Progenitor cell of endocrine pancreas (in vitro differentiated cells): ENCODE measurements at places on chromosomes 13 and 19. TPM values are rescaled to one million over a fixed set of nuclear protein-coding genes. Genes with fewer than 3 reads are reported as not detected.

- DNase-seq, result peak; percentile 60
Measured at GRCh38 chr19:19053508-19054314, 10.1 kb upstream of the SLC25A42 start.

- DNase-seq, result peak; percentile 69
Measured at GRCh38 chr19:50679177-50680125, 30.2 kb downstream of the C19orf81 start.

GRCh38 chr13:27979001-27979643 is 9.4 kb downstream of the URAD start:
- DNase-seq, result no peak

GRCh38 chr13:27448308-27448707 is 2.1 kb downstream of the MTIF3 start:
- no peak for DNase-seq

DNA sequence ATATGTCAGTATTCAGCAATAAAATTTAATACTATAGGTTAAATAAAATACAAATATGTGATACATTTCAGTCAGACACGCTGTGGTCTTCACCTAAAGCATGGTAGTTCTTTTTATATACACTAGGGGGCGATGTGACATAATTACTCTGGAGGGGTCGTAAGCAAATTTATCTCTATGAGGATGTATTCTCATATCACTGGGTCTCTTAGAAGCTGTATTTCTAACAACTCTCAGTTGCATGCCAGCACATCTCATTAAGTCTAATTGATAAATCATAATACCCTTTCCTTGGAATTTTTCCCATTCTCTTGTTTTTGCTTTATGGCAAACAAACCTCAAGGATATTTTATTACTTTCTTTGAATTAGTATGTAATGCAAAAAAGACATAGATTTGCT is 3.9 kb upstream of the PCDH17 start:
- no peak for DNase-seq

GRCh38 chr19:12774588-12775555 is at the start of gene HOOK2:
Gene HOOK2 (minus strand): TSS chr19:12775552. CDS start chr19:12775449, 103 bp downstream.
- peak; percentile 94 for DNase-seq

DNA sequence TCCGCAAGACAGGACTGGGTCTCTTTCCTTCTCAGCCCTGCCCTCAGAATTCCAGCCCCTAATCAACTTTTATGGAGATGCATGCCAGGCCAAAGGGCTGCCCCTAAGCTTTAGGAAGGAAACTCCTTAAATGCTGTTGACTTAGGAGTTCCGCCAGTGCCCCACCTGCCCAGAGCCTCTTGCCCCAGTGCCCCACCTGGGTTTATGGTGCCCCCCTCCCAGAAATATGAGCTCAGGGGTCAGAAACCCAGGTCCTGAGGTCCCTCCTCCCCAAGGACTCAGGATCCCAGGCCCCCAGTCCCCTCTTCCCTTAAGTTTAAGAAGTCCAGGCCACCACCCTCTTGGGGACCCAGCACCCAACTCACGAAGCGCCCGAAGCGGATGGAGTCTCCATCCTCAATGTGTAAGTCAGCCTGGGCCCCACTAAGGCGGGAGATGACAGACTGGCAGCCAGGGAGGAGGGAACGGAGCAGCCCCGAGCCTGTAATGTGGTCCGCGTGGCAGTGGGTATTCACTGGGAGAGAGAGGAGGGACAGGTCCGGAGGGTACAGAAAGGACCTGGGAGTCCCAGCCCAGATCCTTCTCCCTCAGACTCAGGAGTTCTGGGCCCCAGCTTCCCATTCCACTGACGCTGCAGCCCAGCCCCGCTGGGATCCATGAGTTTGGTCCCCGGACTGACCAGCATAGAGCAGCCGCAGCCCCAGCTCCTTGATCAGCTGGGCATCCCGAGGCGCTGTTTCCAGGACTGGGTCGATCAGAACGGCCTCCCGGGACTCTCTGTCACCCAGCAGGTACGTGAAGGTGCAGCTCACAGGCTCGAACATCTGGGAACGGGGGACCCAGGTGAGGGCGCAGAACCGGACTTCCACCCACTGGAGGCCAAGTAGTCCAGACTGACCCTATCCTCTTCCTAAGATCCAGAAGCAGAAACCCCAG is 897 bp downstream of the ETHE1 start:
- DNase-seq, result peak; percentile 33

GRCh38 chr13:51364404-51365008 is 25.0 kb downstream of the SERPINE3 start:
- DNase-seq, result no peak

DNA sequence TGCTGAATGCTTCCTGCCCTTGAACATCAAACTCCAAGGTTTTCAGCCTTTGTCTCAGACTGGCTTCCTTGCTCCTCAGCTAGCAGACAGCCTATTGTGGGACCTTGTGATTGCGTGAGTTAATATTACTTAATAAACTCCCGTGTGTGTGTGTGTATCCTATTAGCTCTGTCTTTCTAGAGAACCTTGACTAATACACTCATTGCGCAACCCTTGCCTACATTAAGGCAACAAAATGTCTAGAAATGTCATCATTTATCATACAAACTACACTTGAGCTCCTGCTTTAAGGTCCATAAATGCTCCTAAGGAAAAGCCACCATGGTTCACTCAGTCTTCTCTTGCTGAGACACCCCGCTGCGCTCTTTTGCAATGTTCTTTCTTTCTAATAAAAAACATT is 2861.0 kb downstream of the PCDH9 start:
- no peak for DNase-seq

GRCh38 chr13:63643543-63643942 is 2227.9 kb upstream of the PCDH20 start:
- no peak for DNase-seq

DNA sequence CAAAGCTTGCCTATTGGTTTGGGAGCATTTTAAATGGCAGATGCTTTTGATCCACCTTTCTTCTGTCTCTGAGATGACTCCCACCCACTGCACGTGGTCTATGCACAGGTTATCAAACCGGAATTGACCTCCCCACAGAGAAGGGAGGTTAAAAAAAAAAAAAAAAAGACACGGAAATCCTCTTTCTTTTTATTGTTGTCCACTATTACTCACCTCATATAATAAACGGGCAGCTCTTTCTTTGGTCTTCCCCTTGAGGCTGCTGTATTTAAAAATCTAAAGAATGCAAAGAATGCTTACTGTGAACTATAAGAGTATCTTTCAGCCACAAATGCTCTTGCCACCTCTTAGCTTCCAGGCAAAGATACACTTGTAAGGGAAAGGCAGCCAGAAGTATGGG is 329.7 kb downstream of the NDFIP2 start:
- no peak for DNase-seq

DNA sequence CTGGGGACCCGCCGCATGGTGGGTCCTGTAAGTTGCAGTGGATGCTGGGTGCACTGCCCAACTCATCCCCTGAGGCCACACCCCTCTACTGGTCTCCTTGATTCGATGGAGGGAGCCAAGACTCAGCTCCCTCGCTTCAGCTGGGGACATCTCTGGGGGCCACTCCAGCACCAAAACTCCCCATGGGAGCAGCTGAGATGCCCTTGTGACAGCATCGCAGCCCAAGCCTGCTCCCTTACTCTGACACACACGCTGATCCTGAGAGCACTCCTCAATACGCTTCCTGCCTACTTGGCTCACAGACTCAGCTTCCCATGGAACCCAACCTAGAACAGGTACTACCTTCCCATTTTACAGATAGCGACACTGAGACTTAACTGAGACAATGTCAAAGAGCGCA is 56.2 kb downstream of the PEPD start:
- DNase-seq, result no peak

- DNase-seq, result no peak
Measured at GRCh38 chr13:102913914-102914313, 68.1 kb downstream of the ERCC5 start.

- DNase-seq, result no peak
Measured at GRCh38 chr13:21894703-21895699, 224.1 kb downstream of the FGF9 start.

GRCh38 chr19:4759388-4760284 is 31.9 kb upstream of the FEM1A start:
- peak; percentile 93 for DNase-seq

DNA sequence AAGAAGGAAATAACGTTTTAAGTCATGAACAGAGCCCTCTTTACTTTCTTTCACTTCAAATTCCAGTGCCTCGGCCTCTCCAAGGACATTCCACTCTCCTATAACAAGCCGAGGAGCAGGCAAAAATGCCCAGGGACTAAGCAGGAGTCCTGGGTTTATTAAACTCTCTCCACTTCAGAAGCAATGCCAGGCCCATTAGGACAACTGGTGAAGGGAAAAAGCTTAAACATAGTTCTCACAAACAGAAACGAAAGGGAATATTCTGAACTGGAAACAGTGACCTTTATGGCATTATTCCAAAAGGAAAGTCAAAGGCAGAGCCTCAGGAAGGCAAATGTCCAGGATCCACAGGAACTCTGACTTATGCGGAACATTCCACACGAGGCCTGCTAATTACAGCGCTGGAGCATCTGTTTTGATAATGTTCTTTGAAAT is 30.9 kb upstream of the MED4 start:
- no peak for DNase-seq

DNA sequence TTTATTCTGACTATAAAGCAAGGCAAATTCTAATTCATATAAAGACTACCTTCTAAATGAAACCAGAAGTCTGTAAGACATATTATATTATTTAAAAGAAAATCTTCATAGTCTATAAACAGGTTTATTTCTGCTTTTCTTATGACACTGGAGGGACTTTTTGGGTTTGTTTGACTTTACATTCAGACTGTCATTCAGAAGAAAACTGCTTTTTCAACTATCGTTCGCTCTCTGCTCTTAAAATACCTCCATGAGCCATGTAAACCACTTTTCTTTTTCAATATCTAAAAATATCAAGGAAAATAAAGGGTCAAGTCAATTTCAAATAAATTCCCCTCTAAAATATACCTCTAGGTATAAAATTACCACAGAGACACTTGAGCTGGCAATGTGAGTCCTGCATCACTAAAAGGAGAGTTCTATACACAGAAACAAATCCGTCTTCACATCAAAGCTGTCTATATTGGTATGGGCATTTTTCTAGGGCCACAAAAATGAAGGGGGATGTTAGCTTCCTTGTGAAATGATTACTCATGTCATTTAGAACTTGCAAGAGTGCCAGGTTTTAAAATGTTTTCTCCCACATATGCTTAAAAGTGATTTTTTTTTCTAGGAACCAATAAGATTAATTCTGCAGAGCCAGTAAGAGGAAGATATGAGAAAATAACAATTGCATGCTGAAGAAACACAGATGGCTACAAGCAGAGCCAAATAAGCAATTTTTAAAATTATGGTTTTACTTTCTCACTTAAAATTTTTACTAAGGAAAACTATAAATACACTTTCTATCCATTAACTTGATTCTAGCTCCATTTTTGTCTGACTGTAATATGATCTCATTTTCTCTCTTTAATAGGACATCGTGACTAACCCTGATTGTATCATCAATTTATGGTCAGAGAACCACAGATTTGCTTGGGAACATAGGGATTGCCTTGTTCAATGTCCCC is 181.8 kb downstream of the TBC1D4 start:
- DNase-seq, result no peak

- no peak for DNase-seq
Measured at GRCh38 chr13:86109107-86109506, 309.9 kb upstream of the SLITRK6 start.

DNA sequence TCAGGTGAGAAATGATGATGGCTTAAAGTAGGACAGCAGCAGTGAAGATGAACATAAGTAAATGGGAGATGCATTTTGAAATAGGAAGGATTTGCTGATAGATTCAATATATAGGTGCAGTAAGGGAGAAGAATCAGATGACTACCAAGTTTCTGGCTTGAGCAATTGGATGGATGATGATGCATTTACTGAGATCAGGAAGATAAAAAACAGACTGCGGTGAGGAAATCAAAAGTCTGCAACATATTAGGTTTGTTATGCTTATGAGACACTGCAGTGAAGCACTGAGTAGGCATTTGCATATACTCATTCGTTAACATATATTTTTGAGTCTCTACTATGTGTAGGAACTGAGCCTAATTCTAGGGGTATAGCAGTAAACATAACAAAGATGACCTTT is 184.2 kb downstream of the LACC1 start:
- no peak for DNase-seq

GRCh38 chr13:101881593-101881992 is 429.1 kb downstream of the ITGBL1 start:
- DNase-seq, result no peak

DNA sequence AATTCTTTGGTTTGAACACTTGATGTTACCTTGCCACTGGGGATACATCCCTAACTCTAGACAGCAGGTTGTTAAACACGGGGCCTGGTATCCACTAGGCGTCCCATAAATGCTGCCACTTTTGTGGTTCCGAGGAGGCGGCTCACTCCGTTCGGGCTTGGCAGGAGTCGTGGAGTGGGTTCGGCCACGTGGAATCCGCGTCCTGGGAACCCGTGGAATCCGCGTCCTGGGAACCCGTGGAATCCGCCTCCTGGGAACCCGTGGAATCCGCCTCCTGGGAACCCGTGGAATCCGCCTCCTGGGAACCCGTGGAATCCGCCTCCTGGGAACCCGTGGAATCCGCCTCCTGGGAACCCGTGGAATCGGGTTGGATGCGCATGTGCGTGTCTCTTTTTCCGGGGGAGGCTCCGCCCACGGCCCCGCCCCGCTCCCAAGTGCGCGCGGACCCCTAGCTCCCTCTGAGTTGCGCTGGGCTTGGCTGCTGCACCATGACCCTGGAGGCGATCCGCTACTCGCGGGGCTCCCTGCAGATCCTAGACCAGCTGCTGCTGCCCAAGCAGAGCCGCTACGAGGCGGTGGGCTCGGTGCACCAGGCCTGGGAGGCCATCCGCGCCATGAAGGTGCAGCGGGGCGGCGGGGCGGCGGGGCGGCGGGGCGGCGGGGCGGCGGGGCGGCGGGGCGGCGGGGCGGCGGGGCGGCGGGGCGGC is at the start of gene MRI1:
MRI1 (plus strand) TSS at position 422 of the 707 bp plus-strand sequence; CDS start at position 489, 67 bp downstream.
- peak; percentile 39 for DNase-seq

DNA sequence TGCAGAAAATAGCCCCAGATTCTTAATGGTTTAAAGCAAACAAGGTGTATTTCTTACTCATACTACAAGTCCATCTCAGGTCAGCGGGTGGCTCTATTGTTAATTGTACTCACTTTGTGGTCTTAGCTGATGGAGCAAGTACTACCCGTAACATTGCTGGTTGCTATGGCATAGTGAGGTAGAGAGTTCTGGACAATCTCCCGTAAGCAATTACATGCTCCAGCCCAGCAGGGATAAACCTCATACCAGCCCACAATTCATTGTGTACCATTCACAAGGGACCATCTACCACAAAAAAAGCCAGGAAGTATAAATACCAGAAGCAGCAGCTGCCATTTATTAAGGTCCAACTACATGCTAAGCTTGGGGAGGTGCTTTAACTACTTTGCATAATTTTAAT is 167.1 kb downstream of the PCDH9 start:
- DNase-seq, result no peak

- peak; percentile 13 for DNase-seq
Measured at GRCh38 chr19:48170817-48171347, 402 bp downstream of the ZSWIM9 start.

The POSTN gene
- 1.5 and 2.0 TPM in 2 replicates for total RNA-seq

The TMPRSS9 gene
- not detected in 2 replicates for total RNA-seq

The SHKBP1 gene
- 102 and 114 TPM in 2 replicates for total RNA-seq

The PRTN3 gene
- total RNA-seq, result not detected in 2 replicates

The VSTM2B gene
- not detected in 2 replicates for total RNA-seq

The CGB1 gene
- not detected in 2 replicates for total RNA-seq
